Hindlimb muscle (tissue), 1 donor: ENCODE measurements at places on chromosomes 3 and 15.

- no peak for DNase-seq
Measured at GRCh38 chr3:63964681-63965485, 52.7 kb upstream of the SCAANT1 start.

- DNase-seq, result peak; percentile 42
Measured at GRCh38 chr15:35665896-35666536, 120.1 kb upstream of the DPH6 start.

GRCh38 chr3:152843955-152844354 lies 9.0 kb downstream of the P2RY1 start:
- no peak for DNase-seq

GRCh38 chr15:57354436-57355123 lies 21.7 kb upstream of the CGNL1 start:
- no peak for DNase-seq

- DNase-seq, result no peak
Measured at GRCh38 chr3:156620260-156620659, 54.1 kb upstream of the TIPARP start.

DNA sequence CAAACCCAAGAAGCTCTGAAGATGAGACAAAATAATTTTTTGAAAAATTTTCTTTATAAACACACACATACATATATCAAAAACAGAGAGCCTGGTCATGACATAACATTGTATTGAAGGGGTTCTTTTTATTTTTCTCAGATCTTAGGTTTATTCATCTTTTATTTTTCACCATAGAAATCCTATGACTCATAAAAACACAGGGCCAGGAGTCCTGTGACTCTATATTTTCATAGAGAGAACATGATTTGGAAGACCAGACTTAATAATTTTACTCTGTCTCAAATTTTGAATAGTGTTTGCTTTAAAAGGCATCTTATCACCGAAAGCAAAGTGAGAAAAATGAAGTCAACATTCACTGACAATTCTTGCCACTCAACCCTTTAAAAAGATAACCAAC lies 57.7 kb downstream of the SUCNR1 start:
- no peak for DNase-seq

GRCh38 chr3:71601811-71602210 lies 18.3 kb upstream of the FOXP1 start:
- no peak for DNase-seq

DNA sequence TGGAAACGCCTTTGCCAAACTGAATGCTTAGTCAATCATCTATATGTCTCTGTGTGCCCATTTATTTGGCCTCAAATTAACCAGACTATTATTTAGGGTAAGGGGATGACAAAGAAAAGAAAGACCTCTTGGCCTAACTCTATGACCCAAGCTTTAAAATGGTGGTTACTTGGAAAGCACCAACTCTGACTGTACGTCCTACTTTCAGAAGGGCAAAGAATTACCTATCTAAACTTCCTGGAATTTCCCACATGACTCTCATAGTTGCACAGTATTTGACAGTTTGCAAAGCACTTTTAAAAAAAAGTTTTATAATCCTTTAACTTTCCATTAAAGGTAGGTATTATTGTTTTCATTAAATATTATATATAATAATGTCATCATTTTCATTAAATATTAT lies 6.3 kb upstream of the MTHFS start:
- no peak for DNase-seq

DNA sequence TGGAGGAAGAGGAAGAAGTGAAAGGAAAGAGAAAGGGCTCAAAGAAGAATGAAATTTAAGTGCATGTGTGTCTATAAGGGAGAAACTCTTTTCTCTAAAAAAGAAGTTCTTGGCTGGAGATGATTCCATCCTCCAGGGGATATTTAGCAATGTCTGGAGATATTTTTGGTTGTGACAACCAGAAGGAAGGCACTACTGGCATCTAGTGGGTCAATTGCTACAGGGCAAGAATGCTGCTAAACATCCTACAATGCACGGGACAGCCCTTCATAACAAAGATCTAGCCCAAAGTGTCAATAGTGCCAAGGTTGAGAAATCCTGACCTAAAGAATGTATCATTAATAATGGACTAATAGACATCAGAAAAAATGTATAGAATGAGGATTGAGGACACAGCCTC lies 57.4 kb upstream of the ST3GAL6 start:
- DNase-seq, result no peak

- DNase-seq, result no peak
Measured at GRCh38 chr15:72995849-72996248, 56.4 kb upstream of the NEO1 start.

- DNase-seq, result peak; percentile 98
Measured at GRCh38 chr3:170869645-170870593, at the start of gene RPL22L1. RPL22L1 (minus strand) TSS chr3:170870195; CDS start chr3:170870167, 28 bp downstream.

DNA sequence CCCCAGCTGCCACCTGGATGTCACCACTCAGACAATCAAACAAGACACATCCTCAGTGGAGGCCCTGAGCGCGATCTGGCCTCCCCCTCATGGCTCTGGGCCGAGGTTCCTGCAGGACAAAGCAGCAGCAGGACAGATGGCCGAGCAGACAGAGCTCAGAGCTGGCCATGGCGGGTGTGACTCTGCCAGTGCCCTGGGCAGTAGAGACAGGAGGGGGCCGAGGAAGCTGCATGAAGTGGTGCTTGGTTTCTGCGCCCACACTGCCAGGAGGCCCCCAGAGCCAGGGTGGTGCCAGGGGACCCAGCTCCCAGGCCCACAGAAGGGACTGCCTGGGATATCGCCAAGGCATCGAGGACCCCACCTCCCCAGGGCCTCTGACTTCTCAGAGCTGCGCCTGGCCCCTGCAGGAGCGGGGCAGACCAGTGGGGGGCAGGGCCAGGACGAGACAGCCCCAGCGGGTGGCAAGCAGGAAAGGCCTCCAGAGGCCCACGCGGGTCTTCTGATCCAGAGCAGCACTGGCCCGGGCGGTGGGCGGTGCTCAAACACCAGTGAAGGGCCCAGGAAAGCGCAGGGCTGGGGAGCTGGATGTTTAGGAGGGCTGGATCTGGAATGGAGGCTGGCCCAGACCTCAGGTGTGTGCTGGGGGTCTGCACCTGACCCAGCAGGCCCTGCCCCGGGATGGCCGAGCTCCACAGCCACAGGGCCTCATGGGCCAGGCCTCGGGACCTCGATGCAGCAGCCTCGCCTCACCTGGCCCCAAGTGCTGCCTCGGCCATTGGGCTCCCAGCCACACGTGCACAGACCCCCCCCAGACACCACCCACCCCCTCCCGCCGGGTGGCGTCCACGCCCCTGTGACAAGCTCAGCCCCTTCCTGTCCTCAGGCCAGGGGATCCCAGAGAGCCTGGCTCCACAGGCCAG lies 76.0 kb downstream of the GOLGA8G start:
- DNase-seq, result no peak

DNA sequence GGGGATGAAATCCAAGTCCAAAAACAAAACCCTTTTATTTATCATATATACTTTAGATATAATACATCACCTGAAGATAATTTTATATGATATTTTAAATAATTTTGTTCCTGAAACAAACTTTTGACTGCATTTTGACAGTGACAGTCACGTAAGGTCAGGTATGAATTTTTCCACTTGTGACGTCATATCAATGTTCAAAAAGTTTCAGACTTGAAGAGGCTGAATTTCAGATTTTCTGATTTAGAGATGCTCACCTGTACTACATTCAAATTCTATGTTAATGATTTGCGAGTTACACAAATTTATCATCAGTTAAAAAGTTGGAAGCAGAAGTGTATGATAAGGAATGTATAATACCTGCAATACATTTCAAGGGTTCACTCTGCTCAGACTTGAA lies 136.1 kb upstream of the EPHA6 start:
- no peak for DNase-seq

DNA sequence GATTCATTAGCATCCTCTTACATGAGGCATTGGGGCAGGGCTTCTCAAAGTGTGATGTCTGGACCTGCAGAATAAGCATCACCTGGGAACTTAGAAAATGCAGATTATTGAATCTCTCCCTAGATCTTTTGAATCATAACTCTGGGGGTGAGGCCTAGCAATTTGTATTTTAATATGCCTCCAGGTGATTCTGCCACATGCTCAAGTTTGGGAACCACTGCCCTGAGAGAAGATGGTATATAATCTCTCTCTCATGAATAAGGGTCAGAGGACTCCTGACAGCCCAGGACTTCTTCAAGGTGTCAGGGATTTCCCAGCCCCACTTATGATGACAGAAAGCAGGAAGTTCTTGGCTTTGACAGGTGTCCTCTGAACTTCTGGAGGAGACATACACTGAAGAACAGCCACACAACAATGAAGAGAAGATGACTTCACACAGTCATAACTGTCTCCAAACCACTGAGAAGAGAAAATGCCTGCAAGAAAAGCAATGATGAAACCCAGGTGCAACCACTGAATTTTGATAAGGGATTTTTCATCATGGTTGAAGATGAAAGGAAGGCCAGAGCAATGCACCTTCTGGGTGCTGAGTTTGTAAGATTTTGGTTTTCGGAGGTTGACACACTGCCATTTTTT lies 211.9 kb upstream of the MRPL3 start:
- no peak for DNase-seq

DNA sequence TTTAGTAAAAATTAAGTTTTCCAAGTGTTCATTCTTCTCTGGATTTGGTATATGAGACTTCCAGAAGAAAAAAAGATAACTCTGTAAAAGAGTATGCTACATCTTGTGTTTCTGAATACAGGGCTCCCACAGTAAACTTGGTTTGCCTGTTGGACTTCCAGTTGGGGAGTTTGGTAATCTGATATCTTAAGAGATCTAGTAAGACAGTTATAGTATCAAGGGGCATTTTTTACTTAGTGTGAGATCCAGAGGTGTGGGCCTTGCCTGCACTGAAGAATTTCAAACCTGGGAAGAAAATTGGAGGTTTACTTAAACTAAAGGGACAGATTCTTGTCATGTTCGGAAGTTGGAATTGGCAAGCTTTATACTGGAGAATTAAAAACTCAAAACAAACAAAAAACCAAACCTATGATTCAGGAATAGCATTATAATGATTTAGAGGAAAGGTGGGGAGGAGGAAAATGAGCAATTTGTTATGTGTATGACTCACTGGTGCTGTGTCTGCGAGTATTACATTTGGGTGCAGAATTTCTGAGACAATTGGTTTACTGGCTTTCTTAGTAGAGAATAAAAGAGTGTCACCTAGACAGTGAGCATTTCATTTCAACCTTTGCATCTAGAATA lies 58.9 kb upstream of the ULK4 start:
- no peak for DNase-seq

DNA sequence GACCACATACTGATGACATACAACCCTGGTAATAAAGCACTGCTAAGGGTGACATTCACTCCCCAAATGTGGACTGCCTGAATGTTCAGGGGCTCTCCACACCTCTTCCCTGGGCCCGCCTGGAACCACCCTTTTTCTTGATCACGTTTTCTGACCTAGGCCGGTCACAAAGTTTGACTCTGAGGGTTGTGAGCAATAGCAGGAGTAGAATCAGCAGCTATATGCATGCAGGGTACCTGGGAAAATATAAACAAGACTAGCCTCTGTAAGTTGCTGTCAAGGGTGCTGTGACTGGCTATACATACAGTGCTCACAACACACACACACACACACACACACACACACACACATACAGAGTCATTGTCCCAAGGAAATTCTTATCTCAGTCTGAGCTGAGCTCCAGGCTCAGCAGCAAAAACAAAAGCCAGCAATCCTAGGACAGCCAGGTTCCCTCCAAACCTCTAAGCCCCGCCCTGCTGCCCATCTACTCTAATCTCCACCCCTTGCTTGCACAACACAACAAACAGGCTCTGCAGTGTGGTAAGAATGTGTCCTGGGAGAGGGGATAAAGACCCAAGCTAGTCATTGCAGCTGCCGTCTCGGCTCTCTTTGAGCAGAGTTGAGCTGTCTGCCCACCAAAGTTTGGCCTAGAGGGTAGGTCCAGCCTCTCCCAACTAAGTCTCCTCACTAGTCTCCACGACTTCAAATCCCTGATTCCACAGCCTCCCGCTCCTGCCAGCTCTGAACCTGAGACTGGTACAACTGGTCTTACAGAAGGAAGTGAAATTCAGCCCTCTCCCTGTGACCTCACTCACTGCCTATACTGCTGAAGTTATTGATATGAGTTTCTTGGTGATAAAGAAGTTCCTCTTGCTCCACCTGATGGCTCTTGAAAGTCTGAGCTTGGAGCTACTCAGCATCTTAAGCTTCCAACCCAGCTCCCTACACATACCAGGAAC lies 2.2 kb downstream of the BMF start:
- DNase-seq, result no peak

DNA sequence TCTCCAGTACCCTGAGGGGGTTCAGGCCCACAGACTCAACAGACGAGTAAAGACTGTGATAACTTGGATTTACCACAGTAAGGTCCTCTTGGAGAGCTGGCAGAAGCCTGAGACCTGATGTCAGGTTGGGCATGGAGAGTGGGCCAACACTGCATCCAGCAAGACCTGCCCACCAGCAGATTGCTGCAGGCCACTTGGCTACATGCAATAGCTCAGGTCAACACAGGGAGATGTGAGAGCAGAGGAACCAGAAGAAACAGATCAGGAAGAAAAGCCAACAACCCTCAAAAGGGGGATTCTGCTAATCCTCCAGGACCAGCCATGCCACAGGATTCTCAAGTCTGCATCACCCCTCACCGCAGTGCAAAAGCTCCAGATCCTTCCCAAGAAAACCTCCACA lies 1.7 kb upstream of the IP6K1 start:
- DNase-seq, result no peak

DNA sequence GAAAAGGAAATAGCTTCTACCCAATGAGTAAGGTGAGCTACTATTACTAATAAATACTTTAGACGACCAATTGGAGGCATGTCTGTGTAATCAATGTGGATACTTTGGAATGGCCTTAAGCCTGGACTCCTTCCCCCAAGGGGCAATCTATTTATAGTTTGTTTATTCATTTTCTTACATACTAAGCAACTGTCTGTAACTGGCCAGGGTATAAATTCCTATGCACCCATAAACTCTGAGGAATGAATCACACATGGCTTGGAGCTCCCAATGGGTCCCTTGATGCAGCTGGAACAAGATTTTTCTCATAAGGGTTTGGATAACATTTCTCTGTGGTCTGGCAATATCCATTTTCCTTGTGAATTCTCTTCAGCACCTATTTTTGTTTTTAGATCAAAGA lies 506.8 kb downstream of the EDEM1 start:
- DNase-seq, result no peak

GRCh38 chr3:105864212-105864611 lies 4.6 kb downstream of the CBLB start:
- DNase-seq, result no peak

- DNase-seq, result no peak
Measured at GRCh38 chr3:6921066-6921465, 60.2 kb downstream of the GRM7 start.

- peak; percentile 15 for DNase-seq
Measured at GRCh38 chr3:24944805-24945520, 450.3 kb upstream of the THRB start.
